ENCODE measurements at places on chromosomes 3 and 15.

GRCh38 chr3:185332026-185332735 lies 30.8 kb upstream of the MAP3K13 start:
- peak; percentile 64 for DNase-seq

DNA sequence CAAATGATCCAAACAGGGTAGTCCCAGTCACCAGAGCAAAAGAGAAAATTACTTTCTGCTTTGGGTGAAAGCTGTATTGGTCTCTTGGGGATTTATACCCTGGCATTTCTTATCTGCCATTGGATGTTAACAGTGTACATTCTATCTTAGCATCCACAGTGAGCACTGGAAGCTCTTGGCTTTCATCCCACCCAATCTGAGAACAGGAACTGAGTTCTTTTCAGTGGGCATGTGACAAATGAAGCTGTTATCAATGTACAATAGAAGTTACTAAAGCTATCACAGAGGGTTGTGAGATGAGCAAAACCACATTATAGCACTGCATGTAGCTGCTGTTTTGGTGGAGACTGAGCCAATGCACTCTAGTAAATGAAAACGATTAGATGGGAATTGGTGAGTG lies 300.7 kb downstream of the TUSC7 start:
- DNase-seq, result no peak

- DNase-seq, result no peak
Measured at GRCh38 chr3:43948013-43948412, 257.3 kb downstream of the ABHD5 start.

DNA sequence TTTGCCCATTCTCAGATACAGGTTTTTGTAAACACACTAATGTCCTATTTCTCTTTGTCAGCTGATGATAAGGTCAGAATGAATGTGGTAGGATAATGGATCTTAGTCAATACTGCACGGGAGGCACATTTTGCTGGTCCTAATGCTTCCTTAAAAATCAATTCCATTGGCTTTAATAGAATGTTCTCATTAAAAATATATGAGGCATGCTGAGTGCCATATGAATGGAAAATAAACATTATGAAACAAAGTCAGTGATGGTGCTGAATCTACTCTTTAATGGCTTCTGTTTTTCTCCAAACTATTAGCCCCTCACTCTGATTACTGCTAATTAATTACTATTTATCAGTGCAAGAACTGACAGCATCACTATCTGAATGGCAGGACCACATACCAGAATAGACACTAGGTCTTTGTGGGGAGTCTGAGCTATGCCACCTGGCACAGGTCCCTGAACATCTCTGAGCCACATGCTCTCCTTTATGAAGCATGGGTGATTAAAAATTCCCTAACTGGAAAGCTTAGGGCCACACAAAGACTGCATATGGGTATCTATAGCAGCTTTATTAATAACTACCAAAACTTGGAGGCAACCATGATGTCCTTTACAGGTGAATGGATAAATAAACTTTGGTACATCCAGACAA lies 278.9 kb downstream of the MEX3B start:
- no peak for DNase-seq

DNA sequence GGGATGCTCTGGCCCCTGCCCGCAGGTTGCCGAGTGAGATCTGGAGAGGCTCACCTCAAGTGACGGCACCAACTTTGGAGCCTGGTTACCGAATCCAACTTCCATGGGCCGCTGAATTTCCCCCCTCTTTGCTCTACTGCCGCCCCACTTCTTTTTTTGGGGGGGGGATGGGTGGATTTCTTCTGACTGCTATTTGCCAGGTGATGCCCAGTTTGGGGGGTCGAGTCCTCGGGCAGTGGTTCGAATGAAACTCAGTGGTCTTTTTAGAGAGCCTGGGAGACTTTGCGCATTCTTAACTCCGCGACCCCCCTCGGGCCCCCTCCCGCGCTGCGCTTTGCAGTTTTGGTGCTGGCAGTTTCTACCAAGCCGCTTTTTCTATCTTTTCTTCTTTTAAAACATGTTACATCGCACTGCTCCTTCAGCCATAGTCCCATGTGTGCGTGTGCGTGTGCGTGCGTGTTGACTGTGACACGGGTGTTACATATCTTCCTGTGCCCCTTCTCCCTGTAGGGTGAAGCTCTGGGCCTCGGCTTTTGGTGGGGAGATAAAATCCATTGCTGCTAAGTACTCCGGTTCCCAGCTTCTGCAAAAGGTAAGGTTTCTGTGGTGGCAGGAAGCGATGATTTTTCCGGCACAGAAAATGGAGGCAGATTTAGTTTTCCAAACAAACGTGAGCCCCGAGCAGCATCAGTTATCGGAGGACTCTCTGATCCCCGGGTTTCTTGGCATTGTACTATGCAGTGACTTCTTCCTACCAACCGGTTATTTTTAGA lies 837 bp downstream of the CACNA2D3 start:
- DNase-seq, result no peak

DNA sequence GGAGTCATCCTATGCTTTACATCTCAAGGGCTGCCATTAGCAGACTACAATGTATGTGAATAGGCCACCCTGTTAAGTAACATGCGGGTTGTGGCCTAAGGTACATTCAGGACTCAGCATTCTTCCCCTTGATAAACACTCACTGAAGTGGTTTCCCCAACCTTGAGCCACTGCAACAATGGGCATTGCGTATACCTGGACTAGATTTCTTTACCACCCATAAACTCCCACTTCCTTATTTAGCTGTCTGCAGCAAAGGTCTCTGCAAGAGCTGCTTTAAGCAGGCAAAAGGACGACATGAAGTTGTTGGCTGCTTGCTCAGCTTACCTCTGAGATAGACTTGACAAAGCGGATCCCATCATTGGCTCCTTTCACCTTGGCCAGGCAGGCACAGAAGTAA lies 16.2 kb downstream of the FYCO1 start:
- DNase-seq, result no peak

- DNase-seq, result peak; percentile 88
Measured at GRCh38 chr15:89828281-89829145, 13.9 kb upstream of the ANPEP start.

DNA sequence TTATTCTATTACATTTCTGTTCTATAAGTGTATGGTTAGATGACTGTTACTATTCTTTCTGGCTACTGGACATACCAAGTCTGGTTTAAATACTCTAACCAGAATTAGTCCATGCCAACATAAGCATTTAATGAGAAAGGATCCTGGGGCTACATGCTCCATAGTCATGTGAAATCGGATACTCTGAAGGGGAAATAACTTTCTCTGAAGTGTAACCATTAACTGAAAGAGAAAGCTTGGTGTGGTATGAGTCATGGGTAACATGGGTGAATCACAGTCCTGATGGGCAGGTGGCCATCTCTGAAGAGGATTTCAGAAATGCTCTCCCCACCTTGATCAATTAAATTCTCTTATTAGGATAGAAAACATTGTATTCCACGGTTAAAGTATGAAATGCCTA lies 69.4 kb downstream of the FHIT start:
- peak; percentile 7 for DNase-seq

DNA sequence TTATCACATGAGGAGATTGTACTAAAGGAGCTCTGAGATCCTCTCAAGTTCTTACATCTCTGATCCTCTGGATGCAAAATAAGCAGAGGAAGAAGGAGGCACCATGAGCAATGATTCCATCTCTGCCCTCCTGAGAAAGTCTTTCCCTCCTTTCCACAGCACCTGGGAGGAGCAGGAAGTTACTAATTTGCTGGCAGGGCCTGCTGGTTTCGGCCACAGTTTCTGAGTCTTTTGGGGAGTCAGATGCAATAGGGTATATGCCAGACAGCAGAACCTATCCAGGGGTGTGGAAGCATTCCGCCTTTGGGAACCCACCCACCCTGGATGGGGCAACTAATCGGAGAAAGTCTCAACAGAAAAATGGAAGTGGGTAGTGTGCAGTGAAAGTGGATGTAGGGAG lies 38.5 kb upstream of the SPTSSB start:
- DNase-seq, result no peak

DNA sequence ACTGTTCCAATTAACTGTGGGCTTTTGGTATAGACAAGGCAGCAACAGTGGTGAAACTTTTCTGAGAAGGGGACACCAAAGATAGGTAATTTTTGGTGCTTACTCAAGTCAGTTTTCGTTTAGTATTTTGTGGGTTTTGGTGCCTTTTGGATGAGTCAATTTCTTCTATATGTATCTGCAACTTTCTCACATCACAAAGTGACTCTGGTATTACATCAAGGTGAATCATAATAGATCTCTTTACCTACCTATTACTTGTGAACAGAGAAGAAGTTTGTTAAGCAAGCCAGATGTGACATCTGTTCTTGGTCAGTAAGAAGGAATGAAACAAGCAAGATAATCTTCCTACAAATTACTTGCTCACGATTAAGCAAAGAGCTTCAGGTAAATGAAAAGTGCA lies 732.4 kb upstream of the DPPA4 start:
- no peak for DNase-seq

- peak; percentile 57 for DNase-seq
Measured at GRCh38 chr3:142724682-142725356, 985 bp downstream of the TRPC1 start.

DNA sequence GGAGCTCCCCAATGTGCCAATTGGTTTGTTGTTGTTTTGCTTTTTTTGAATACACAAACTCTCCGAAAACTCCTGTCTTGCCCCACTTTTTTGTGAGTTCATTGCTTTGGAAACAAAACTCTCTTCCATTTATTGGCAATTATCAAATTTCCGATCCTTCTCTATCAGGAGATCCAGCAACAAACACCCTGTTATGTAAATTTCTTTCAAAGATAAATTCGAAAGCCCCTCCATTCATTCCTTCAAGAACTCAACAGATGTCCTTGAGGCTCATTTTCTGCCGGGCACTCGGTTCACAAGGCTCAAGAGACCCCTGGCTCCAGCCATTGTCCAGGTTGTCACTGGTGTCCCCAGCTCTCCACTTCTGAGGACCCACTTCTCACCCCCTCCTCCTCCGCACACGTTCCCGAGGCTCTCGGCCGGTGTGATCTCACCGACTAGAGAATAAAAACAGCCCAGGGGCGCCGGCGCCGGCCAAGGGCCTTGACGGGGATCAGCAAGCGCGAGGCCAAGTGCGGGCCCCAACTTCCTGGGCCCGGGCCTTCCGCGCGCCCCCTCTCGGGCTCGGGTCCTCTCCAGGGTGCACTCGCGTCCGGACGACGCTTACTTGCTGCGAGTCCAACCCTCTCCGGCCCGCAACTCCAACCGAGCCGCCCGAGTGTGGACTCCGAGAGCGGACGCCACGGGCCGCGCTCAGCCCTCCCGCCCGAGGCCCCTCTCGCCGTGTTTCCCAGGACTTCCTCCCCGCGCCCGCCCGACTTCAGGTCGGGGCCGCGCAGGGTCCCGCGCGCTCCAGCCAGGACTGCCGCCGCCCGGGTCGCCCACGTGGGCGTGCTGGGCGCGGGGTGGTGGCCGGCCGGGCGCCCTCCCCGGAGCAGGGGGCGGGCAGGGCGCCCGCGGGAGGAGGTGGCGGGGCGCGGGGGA lies 533 bp upstream of the SMAD3 start:
- no peak for DNase-seq

- DNase-seq, result no peak
Measured at GRCh38 chr15:69914960-69915359, 182.8 kb downstream of the TLE3 start.

GRCh38 chr15:28106294-28107110 lies 7.4 kb upstream of the OCA2 start:
- DNase-seq, result peak; percentile 23

DNA sequence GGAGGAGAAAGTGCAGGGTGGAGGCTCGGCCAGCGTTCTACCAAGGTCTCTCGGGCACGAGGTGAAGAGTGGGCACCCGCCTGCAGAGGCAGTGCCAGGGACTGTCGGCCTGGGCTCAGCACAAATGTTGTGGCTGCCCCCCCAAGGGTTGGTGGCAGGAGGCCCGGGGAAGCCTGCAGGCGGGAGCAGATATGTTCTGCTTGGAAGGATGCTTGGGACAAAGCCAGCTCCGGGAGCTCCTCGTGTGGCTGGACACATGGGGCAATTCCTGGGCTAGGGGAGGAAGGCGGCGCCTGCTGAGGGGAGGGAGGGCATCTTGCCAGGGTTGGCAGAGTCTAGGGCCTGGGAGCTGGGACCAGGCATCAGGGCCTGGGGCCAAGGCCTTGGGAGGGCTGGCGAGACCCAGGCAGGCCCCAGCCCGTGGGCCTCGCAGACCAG lies 30.4 kb upstream of the FBLN2 start:
- DNase-seq, result peak; percentile 59

- DNase-seq, result no peak
Measured at GRCh38 chr3:38311941-38312340, 29.8 kb downstream of the SLC22A14 start.

GRCh38 chr3:149377408-149378364 lies at the start of gene TM4SF1:
TSS of gene TM4SF1 (minus strand) at chr3:149377649. CDS start at chr3:149377547, 102 bp downstream.
- DNase-seq, result peak; percentile 92

- DNase-seq, result peak; percentile 31
Measured at GRCh38 chr15:61227950-61228936, 859 bp downstream of the RORA start.

- DNase-seq, result no peak
Measured at GRCh38 chr3:57683286-57683685, 9.6 kb downstream of the DENND6A start.

- DNase-seq, result peak; percentile 58
Measured at GRCh38 chr3:172836390-172836997, 86.0 kb downstream of the ECT2 start.

- DNase-seq, result peak; percentile 95
Measured at GRCh38 chr15:59221511-59222505, 15.2 kb downstream of the LDHAL6B start.

GRCh38 chr3:43144761-43145490 lies 39.0 kb upstream of the POMGNT2 start:
- peak; percentile 43 for DNase-seq

GRCh38 chr3:153848702-153849101 lies 272.5 kb upstream of the ARHGEF26 start:
- DNase-seq, result no peak
